ENCODE measurements at places on chromosomes 3 and 15. TPM values are rescaled to one million over a fixed set of nuclear protein-coding genes. Genes with fewer than 3 reads are reported as not detected.

DNA sequence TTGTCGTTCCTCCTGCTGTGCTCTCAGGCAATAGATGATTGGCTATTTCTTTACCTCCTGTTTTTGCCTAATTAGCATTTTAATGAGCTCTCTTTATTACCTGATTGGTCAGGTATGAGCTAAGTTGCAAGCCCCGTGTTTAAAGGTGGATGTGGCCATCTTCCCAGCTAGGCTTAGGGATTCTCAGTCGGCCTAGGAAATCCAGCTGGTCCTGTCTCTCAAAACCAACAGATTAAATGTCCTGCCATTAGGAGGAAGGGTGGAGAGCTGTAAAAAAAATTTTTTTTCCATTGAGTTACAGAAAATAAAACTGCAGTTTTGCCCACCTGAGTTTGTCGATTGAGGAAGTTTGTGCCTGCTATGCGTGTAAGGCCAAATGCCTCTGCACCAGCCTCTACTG is 5.4 kb upstream of the ACSBG1 start:
- DNase-seq = no peak

DNA sequence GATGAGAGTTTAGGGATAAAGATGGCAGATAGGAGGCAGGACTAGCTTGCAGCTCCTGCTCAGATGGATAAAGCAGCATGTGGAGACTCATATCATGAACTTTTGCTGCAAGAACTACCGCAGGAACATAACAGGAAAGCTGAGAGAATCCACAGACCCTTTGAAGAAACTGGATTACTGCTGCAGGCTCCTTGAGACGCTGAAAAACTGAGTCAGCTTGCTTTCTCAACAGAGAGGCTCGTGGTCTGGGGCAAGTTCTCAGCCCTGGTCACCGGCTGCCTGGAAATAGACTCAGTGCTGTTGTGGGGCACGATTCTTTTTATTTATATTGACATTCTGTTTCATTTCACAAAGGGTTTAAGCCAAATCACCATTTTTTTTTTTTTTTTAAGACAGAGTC is 28.8 kb upstream of the TRIM59 start:
- no peak for DNase-seq

Gene FAM81A
- 0.27 TPM for total RNA-seq

GRCh38 chr15:63888146-63888545 is 54.4 kb upstream of the HERC1 start:
- no peak for DNase-seq

Gene IQSEC1
- 20.7 TPM for total RNA-seq

DNA sequence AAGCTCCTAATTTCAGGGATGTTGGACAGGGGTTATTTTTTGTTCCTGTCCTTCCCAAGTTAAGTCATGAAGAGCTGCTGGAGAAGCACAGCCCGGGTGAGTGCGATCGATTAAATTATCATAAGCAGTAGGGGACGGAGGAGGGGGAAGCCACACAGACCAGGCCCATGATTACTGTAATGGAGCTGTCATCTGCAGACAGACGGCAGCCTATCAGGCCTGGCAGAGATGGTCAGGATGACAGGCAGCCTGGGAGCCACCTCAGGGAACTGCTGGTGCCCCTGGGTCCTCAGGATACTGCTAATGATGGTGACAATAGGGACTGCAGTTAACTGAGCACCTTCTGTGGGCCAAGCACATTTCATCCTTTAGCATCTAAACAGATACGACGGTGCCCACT is 147.7 kb downstream of the RAB11A start:
- no peak for DNase-seq

- DNase-seq = peak; percentile 48
These were observed 36.9 kb upstream of the TRIM59 start for GRCh38 chr3:160486459-160486869.

Gene GOLIM4
- 22.1 TPM for total RNA-seq

Gene PPARG
- not detected for total RNA-seq

DNA sequence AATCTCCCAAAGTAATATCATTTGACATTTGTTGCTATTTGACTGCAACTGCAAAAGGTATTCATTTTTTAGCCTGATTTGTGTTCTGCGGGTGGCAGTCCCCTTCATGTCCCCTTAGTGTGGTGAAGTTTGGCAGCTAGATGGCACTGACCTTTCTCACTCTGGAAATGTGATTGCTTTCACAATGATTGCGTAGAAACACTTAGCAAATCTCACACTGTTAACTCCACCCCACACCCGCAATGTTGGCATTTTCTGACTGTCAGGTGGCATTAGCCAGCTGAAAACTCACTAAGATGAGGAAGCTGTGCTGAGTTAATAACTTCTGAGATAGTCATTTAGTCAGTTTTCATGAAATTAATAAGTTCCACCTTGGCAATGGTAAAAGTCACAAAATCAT is 76.9 kb downstream of the TRIM69 start:
- DNase-seq = no peak

Gene GTF2E1
- 7.0 TPM for total RNA-seq

Gene CCR5
- under 0.01 TPM for total RNA-seq

GRCh38 chr3:102488331-102488730 is 53.5 kb downstream of the ZPLD1 start:
- no peak for DNase-seq

DNA sequence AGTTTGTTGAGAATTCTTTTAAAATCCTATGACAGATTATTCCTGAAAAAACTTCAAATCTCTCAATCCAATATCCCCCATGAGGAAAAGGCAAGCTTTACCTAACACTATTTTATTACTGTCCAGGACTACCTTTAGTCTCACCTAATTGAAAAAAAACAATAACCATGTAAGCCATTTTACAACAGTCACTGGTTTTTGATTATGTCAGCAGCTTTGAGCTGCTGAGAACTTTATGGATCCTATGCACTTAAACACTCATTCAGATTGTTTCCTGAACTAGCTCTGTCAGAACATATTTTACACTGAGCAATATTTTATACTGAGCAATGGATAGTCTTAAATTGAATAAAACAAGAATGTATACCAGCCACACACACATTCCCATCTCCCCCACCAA is 79.9 kb downstream of the ZBBX start:
- DNase-seq = no peak

- DNase-seq = no peak
These were observed 196.4 kb downstream of the SUCNR1 start for GRCh38 chr3:152069871-152070270.

GRCh38 chr3:39130026-39130425 is 22.5 kb downstream of the TTC21A start:
- DNase-seq = no peak

Gene MKRN2OS
- total RNA-seq = not detected

DNA sequence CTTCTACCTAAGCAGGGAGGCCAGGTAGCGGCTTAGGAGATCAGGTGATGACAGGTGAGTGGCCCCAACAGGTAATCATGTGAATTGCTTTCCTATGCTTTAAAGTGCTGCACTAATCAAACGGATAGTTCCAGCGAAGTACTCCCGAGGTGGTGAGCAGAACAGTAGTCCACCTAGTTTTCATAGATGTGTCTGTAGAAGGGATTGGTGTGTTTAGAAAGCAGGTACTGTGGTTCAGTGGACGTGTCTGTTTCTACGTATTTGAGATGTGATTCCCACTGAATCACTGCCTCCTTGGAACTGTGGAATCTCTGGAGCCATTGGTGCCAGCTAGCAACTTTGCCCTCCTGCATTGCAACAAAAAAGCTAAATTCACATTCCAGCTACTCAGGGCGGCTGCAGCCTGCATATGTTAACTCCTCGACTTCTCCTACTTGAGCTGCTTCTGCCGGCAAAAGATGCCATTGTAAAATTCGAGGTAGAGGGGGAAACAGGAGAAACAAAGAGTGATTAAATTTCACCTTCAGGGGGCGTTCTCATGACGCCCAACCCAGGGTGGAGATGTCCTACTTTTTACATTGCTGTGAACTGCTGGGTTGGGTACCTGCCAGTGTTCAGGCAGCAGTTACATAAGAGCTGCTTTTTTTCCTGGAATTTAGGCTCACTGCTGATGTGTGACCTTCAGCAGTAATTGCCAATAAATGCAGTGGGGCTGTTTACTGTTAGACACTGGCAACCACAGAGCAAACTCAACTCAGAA is 227.3 kb downstream of the ITPR1 start:
- DNase-seq = no peak

- DNase-seq = no peak
These were observed 466.3 kb downstream of the ZIC1 start for GRCh38 chr3:147875498-147875897.

GRCh38 chr3:129614927-129615363 is 8.5 kb upstream of the PLXND1 start:
- DNase-seq = no peak

Gene ST6GAL1
- 46.3 TPM for total RNA-seq

Gene AGBL1
- total RNA-seq = under 0.01 TPM

- DNase-seq = no peak
These were observed 1.0 kb downstream of the RASSF1 start for GRCh38 chr3:50339485-50340146.

- peak; percentile 10 for DNase-seq
These were observed 310.4 kb downstream of the ERC2 start for GRCh38 chr3:56157693-56158362.

DNA sequence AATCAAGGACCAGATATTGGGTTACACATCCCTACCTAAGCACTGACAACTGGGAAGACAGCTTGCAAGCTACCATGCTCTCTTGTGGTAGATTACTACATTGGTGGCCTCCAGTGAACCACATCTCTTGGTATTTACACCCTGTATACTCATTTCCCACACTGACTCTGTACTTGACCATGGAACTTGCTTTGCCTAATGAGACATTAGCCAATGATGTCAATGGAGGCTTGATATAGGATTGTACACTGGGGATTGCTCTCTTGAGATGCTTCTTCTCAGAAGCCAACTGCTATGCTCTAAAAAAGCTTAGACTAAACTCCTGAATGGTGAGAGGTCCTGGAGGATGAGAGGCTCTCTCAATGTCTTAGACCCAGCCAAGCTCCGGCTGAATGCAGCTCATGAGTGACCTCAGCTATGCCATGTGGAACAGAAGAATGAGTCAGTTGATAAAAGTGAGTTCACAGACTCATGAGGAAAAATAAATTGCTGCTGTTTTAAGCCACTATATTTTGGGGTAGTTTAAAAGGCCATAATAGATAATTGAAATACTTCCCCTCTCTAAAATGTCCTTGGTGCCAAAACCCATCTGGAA is 61.5 kb upstream of the GALNT15 start:
- DNase-seq = no peak

Gene EPHB3
- 0.54 TPM for total RNA-seq

Gene ATP13A4
- total RNA-seq = 0.27 TPM

DNA sequence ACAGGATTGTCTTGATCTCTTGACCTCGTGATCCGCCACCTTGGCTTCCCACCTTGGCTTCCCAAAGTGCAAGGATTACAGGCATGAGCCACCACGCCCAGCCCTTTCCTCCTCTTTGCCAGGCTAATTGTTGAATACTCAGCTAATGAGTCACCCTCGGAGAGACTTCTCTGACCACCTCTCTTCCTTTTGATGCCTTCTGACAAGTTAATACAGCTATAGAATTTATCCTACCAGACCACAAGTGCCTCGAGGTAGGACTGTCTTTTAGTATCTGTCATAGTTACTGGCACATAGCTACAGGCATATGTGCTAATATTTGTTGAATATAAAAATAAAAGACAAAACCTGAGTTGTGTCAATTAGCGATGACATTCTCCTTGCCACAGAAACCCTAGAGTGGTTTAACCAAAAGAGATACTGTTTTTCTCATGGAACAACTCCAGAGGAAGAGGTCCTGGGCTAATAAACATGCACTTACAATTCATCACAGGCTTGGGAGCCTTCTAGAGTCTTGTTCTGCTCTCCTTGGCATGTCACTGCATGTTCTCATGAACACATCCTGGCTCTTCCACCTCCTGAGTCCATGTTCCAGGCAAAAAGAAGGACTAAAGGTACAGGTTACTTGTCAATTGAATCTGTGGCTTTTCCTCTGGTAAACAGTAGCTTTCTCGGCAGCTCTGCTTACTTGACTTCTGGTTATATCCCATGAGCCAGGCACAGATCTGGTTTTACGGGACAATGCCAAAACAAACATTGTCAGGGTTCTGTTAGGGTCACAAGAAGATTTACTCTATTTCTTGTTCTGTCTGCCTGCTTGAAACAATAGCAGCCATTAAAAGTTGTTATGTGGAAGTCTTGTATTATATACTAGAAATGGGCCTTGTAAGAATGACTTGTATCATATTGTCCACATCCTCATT is 332.3 kb downstream of the THSD4 start:
- DNase-seq = no peak

- no peak for DNase-seq
These were observed 92.6 kb upstream of the ARRDC4 start for GRCh38 chr15:97867870-97868269.

Gene CLRN1
- total RNA-seq = not detected

Gene CX3CR1
- 0.54 TPM for total RNA-seq

DNA sequence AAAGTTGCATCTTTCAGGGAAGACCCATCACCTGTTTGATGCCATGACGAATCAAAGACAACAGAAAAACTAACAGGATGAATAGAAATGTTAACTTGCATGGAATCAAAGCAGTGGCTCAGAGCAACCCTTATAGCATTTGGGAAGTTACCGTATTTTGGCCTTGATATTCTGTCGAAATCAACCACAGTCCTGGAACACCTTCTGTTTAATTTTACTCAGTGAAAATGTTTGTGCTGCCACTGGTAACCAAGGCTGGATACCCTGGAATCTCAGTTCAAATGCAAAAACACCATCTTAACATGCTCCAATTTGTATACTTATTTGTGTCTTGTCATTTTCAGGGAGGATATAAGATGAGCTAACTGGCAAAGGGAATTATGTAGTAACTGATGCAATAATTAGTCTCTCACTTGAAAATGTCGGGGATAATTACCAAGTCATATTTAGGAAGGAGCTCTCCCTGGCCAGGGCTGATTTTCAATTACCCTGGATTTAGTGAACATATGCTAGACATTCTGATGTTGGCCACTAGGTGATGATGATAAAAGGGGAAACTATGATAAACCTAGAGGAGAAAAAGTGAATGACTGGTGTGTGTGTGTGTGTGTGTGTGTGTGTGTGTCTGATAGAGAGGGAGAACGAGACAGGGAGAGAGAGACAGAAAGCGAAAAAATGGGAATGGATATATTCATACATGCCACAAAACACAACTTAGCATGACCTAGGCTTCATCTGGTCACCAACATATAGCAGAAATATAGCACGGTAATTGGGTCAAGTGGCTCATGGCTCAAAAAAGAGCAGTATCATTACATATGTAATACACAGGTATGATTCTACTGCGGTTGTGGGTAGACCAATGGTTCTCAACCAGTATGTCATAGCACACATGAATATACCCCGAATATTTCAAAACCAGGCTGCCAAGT is 19.0 kb upstream of the PRICKLE2 start:
- peak; percentile 49 for DNase-seq

Measured in hematopoietic multipotent progenitor cell (in vitro differentiated cells).